ENCODE measurements at places on chromosomes 4 and X. TPM values are rescaled to one million over a fixed set of nuclear protein-coding genes. Genes with fewer than 3 reads are reported as not detected.

GAB3 gene
- 0.50 TPM for total RNA-seq

BBS12 gene
- total RNA-seq, result 4.7 TPM

ARMCX5 gene
- total RNA-seq, result 20.7 TPM

ELK1 gene
- total RNA-seq, result 19.8 TPM

CENPVL3 gene
- 0.28 TPM for total RNA-seq

CTAG2 gene
- total RNA-seq, result not detected

JADE1 gene
- total RNA-seq, result 26.8 TPM

SATL1 gene
- total RNA-seq, result 0.17 TPM

LRIT3 gene
- total RNA-seq, result 0.13 TPM

DNA sequence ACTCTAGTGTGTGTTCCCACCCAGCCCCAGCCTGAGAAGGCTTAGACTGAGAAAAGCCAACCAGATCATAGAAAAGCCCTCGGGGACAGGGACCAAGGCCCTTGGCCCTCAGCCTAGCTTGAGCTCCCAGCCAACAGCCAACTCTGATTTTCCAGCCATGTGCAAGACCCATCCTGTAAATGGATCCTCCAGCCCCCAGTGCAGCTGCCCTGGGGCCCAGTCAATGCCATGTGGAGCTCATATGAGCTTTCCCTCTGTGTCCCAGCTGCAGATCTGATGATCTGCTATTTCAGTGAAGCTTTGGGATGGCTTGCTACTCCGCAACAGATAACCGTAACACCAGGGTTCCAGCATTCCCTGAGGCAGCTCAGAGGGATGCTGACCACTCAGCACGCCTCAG lies 40.5 kb upstream of the CDKN2AIP start:
- DNase-seq, result no peak
- H3K4me3 ChIP-seq, result no peak overlapping the region
- H3K36me3 ChIP-seq, result no peaks in the 10 kb centered on the region
- peaks cover 5% of the 10 kb centered on the region for H3K4me1 ChIP-seq
- H3K27me3 ChIP-seq, result no peaks in the 10 kb centered on the region

GRCh38 chr4:57320849-57321248 lies 210.7 kb upstream of the IGFBP7 start:
- H3K4me3 ChIP-seq, result no peak overlapping the region
- no peak overlapping the region for H3K27ac ChIP-seq
- H3K4me1 ChIP-seq, result no peaks in the 10 kb centered on the region

- no peak overlapping the region for H3K4me3 ChIP-seq
- H3K27me3 ChIP-seq, result no peaks in the 10 kb centered on the region
- DNase-seq, result no peak
Observed at GRCh38 chr4:138051157-138051556, 191.0 kb downstream of the SLC7A11 start.

DNA sequence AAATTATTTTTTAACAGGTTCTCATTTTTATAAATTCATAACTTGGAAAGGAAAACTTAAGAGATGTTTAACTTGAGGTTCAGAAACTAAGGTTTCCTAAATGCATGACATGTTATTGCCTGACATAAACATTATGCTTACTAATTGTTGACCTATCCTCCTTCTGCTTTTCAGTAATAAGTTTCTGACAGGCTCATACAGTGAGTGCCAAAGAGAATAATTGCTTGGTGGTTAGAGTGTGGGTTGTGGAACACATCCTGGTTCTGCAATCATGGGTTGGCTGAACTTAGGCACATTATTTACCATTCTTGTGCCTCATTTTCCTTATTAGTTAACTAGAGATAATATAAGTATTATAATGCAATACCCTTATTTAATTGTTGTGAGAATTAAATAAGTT lies 56.5 kb downstream of the BMPR1B start:
- H3K4me1 ChIP-seq, result no peaks in the 10 kb centered on the region
- no peak for DNase-seq
- H3K27ac ChIP-seq, result no peak overlapping the region
- H3K36me3 ChIP-seq, result no peaks in the 10 kb centered on the region
- H3K4me3 ChIP-seq, result no peak overlapping the region
- H3K27me3 ChIP-seq, result no peaks in the 10 kb centered on the region

DNA sequence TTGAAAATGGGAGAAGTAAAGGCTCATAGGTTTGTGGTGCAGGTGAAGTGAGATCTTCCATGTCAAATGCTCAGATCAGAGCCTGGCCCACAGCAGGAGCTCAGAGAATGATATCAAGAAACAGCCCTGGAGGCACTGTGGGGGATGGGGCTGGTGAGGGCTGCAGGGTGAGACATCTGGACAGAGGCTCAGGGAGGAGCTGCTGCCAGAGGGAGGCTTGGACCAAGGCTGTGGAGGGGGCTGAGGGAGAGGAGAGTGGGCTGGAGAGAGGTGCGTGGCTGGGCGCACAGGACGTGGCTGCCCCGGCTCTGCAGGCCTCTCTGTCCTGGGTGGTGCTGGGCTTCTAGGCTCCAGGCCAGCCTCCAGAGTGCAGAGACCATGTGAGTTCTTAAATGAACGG lies 5.6 kb downstream of the SORCS2 start:
- H3K4me3 ChIP-seq, result no peak overlapping the region
- H3K4me1 ChIP-seq, result peaks cover 7% of the 10 kb centered on the region
- H3K27me3 ChIP-seq, result peaks cover 18% of the 10 kb centered on the region
- H3K36me3 ChIP-seq, result no peaks in the 10 kb centered on the region

DNA sequence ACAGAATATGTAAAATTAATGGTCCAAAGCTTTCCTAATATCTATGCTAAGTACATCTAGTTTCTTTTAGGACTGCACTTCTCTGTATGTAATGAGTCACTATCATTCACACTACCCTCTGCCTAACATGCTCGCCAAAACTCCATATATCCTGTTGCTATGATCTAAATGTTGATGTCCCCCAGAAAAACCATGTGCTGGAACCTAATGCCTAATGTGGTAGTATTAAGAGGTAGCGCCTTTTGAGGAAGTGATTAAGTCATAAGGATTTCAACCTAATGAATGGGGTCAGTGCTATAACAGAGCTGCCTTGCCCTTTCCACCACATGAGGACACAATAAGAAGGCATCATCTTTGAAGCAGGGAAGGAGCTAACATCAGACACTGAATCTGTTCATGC lies 34.9 kb upstream of the NFKB1 start:
- H3K27ac ChIP-seq, result no peak overlapping the region
- no peak for DNase-seq
- H3K4me1 ChIP-seq, result no peaks in the 10 kb centered on the region
- H3K4me3 ChIP-seq, result no peak overlapping the region

DNA sequence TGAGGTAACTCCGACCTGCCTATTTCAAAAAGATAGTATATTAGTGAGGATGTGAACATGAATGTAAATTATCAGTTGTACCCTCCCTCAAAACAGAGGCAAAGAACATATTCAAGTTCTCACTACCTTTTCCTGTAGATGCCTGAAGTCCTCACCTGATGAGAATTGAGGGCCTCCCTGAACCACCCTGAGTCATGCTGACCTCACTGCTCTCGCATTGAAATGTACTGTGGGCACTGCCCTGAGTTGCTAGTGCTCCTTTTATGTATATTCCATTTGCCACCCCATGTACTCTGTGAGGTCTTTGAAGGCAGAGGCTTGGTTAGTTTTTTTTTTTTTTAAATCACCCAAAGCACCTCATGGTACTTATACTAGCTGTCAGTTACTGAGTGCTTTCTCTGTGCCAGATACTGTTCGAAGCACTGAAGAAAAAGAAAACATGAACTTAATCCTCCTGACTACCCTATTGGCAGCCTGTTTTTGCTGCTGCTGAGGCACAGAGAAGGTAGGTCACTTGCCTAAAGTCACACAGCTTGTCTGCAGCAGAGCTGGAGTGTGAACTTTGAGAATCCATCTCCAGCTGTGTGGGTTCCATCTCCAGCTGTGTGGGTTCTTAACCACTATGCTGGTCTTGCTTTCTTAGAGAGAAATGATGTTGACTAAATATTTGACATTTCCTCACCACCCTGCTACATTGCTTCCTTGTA lies 253.1 kb upstream of the GPC4 start:
- no peak overlapping the region for H3K4me3 ChIP-seq
- no peaks in the 10 kb centered on the region for H3K4me1 ChIP-seq
- DNase-seq, result no peak
- H3K27me3 ChIP-seq, result no peaks in the 10 kb centered on the region

DNA sequence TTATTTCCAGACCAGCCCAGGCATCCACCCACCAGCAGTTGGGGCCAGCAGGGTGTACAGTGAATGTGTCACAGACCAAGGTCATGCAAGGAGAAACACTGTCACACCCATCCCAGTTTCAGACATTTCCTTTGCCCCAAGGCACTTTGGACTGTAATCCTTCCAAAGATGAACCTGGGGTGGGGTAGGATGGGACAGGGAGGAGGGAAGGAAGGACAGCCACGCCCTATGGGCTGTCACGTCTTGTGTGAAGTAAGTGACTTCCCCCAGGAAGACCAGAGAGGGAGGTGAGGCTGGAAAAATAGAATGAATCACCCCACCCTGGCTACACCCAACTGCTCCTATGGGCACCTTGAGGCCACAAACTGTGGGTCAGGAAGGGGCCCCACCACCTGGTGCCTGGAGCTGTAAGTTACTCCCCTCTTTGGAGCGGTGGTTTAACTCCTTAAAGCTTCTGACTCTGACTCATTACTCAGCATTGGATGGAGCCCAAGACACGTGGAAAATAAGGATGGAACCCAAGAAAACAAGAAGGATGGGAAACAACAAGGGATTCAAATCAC lies 349.9 kb upstream of the KLF3 start:
- peaks cover under 1% of the 10 kb centered on the region for H3K4me1 ChIP-seq
- peak; percentile 17 for DNase-seq
- H3K36me3 ChIP-seq, result no peaks in the 10 kb centered on the region
- H3K4me3 ChIP-seq, result no peak overlapping the region
- H3K27me3 ChIP-seq, result no peaks in the 10 kb centered on the region
- H3K27ac ChIP-seq, result no peak overlapping the region

GRCh38 chrX:1860936-1861594 lies 246.2 kb downstream of the ASMT start:
- H3K4me1 ChIP-seq, result no peaks in the 10 kb centered on the region
- H3K36me3 ChIP-seq, result no peaks in the 10 kb centered on the region
- no peak overlapping the region for H3K27ac ChIP-seq
- H3K4me3 ChIP-seq, result no peak overlapping the region
- no peak for DNase-seq
- no peaks in the 10 kb centered on the region for H3K27me3 ChIP-seq

DNA sequence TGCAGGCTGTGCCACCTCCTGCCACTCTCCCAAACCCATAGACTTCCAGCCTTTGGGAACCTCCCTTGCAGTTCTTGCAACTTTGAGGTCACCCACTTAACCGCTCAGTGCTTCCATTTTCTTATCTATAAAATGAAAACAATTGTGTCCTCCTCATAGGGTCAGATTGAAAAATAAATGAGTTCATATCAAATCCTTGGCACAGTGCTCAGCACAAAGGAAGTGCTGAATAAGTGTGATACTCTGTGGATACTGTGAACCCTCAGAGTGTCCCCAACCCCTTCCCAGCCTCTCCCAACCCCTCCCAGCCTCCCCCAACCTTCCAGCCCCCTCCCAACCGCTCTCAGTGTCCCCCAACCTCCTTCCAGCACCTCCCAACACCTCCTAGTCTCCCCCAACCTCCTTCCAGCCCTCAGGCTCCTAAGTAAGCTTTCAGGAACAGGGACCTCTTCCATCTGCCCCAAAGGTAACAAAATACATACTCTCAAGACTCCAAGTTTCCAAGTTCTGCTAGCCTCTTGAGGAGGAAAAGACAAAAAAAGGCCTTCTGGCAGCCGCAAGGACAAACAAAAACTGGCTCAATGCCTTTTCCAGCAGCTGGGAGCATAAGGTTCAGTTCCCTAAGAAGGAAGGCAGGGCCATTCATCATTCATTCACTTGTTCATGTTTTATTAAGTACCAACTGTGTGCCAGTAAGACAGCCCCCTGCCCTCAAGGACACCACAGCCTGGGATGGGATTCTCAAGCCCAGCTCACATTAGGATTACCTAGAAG lies 46.1 kb upstream of the LGI2 start:
- no peaks in the 10 kb centered on the region for H3K27me3 ChIP-seq
- DNase-seq, result no peak
- H3K27ac ChIP-seq, result no peak overlapping the region
- H3K36me3 ChIP-seq, result no peaks in the 10 kb centered on the region

DNA sequence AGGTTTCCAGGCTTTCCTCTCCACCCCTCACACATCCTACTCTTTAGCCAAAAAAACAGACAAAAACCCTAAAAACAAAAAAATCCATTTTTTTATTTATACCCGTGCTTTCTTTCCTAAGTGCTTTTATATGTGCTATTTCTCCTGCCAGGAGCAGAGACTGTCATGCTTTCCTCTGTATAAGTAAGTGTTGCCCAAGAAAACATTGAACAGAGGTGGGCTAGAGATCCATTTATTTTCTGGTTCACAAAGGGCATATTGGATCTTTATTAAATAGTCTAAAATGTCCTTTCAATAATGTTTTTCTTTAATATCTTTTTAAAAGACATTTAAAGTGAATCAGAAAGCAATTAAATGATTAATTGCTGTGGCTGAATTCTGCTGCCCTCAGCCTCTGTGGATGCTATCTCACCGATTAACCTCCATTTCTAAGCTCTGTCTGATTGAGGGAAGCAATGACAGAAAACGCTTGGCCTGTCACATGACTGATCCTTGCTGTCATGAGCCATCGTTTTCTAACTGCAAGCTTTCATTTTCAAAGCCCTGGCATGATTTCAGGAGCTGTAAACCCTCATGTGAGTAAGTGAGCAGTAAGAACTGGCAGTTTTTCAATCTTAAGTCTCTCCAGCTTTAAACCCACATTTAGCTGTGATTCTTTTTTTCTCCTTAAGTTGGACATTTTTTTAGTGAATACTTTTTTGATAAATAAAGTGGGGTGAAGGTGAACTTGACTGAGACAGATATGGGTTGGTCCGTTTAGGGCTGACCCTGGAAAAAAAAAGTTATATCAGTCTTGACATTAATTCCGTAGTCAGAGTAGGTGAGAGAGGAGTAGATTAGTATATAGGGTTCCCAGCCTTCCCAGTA lies 180.7 kb upstream of the PGRMC2 start:
- no peaks in the 10 kb centered on the region for H3K36me3 ChIP-seq
- no peak overlapping the region for H3K4me3 ChIP-seq
- DNase-seq, result peak; percentile 76
- no peaks in the 10 kb centered on the region for H3K4me1 ChIP-seq

GRCh38 chr4:130422261-130422660 lies 1326.3 kb downstream of the C4orf33 start:
- no peaks in the 10 kb centered on the region for H3K27me3 ChIP-seq
- H3K4me1 ChIP-seq, result no peaks in the 10 kb centered on the region
- no peak overlapping the region for H3K27ac ChIP-seq
- H3K4me3 ChIP-seq, result no peak overlapping the region
- DNase-seq, result no peak
- H3K36me3 ChIP-seq, result no peaks in the 10 kb centered on the region

DNA sequence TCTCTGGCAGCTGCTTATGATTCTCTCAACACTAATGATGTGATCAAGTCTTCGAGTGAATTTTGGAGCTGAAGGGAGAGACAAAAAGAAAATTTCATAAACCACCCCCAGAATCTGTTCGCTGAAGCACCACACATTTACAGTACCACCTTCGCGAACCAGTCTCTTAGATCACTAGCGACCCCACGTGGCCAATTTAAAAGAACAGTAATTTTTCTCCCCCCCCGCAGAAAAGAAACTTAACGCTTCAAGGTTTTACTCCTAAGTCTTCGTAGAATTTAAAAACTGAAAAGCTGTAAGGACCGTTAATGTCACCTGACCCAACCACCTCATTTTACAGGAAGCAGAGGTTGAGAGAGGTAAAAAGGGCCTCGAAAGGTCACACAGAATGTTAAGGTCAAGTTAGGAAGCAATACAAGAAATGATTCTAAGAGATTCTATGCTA lies 187.5 kb downstream of the QDPR start:
- DNase-seq, result peak; percentile 64
- H3K4me3 ChIP-seq, result no peak overlapping the region
- peak overlapping the region; percentile 28 for H3K27ac ChIP-seq

- H3K36me3 ChIP-seq, result no peaks in the 10 kb centered on the region
- H3K27ac ChIP-seq, result no peak overlapping the region
- peaks cover 4% of the 10 kb centered on the region for H3K4me1 ChIP-seq
Observed at GRCh38 chr4:36290641-36291040, 9.2 kb downstream of the DTHD1 start.

All from hepatocyte (in vitro differentiated cells).